WTC11 (cell line): ENCODE measurements at places on chromosomes 13 and 19.

- DNase-seq = no peak
Measured at GRCh38 chr13:31022928-31023530, 90.6 kb downstream of the TEX26 start.

DNA sequence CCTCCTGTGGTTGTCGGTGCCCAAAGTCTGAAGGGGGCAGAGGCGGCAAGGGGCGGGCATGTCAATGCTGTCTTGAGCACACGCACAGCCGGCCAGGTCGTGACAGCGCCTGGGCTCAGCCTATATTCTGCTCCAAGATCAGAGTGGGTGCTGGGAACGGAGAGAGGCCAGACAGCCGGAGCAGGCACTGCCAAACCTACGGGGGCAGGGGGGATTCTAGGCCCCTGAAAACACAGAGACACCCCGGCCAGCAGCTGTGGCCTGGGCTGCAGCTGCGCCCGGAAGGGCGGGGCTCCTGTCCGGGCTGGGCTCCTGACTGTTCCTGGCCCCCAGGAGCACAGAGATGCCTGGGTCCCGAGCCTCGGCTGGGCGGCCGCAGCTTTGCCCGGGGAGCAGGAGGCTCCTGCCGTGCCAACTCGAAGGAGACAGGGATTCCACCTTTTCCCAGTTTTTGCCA, 2662.9 kb upstream of the PCDH20 start:
- no peak for DNase-seq

DNA sequence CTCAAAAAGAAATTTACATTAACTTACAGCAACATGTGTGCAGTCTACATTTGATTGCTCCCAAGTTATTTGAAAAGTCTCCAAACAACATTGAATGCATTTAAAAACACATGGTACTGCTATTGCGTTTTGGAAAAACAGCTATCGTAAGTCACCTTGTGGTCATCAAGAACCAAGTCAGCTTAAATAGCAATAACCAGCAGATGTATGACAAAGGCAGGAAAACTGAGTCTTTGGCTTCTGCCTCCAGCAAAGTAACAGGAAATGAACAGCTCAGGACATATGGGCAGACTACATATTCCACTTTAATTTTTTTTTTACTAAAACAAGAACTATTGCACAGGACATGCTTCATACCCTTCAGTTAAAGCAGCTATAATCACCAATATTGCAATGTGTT, 580.6 kb upstream of the SPRY2 start:
- no peak for DNase-seq

- no peak for DNase-seq
Measured at GRCh38 chr19:5809053-5809452, 4.2 kb downstream of the NRTN start.

DNA sequence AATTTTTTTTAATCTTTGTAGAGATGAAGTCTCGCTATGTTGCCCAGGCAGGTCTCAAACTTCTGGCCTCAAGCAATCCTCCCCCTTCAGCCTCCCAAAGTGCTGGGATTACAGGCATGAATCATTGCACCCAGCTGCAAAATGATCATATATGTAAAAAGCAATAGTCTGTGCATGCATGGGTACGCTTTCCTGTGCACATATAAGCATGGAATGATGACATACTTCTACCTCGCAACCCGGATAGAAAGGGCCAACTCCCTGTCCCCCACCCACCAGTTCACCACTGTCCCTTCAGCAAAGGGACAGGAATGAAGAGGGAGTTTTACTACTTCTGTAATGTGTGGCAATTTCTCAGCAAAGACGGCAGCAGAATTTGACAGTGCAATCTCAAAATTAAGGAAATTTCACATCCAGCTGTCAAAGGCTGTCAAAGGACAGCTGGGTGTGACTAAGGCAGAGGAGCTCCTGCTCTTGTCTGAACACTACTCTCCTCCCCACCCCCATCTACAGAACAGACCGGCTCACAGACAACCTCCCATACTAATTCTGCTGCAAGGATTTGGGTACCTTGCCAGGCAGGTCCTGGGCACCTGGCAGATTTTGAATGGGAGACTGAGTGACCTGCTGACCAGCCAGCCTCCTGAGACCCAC, 95.6 kb downstream of the TSHZ3 start:
- DNase-seq = no peak

DNA sequence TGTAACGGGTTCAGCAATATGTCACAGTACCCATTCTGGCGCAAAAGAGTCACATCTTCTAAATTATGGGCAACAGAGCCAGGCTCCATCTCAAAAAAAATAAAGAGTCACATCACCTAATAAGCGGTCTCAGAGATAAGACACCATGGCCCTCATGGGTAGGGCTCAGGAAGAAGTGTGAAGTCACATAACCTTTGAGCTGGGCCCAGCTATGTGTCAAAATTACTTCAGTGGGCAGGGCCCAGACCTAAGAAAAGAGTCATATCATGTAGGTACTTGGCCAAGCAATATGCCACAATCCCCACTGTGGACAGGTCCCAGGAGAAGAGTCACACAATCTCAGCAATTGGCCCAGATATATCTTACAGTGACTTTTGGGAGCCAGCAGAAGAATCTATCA, 11.4 kb upstream of the ZNF91 start:
- DNase-seq = no peak
